ENCODE measurements at places on chromosomes 2 and 18. TPM values are rescaled to one million over a fixed set of nuclear protein-coding genes. Genes with fewer than 3 reads are reported as not detected.
A peak's percentile ranks its signal among the peaks of the same experiment; 100 is the strongest.

Gene ASAP2
- 34.5 TPM for total RNA-seq

Gene IL37
- 2.6 TPM for total RNA-seq

Gene CENPA
- 42.4 TPM for total RNA-seq

Gene SP140
- 1.7 TPM for total RNA-seq

Gene ADAM17
- 34.3 TPM for total RNA-seq

- no peaks in the 10 kb centered on the region for H3K36me3 ChIP-seq
- H3K27me3 ChIP-seq, result no peaks in the 10 kb centered on the region
- H3K27ac ChIP-seq, result no peak overlapping the region
- DNase-seq, result no peak
Measured at GRCh38 chr2:8364668-8365067, 317.2 kb upstream of the ID2 start.

- no peaks in the 10 kb centered on the region for H3K27me3 ChIP-seq
- H3K4me1 ChIP-seq, result peaks cover 11% of the 10 kb centered on the region
- no peak overlapping the region for H3K27ac ChIP-seq
- no peak overlapping the region for H3K4me3 ChIP-seq
- H3K36me3 ChIP-seq, result no peaks in the 10 kb centered on the region
- no peak for DNase-seq
Measured at GRCh38 chr2:235270291-235270690, 223.6 kb upstream of the AGAP1 start.

- peaks cover 40% of the 10 kb centered on the region for H3K27me3 ChIP-seq
- no peak overlapping the region for H3K27ac ChIP-seq
- H3K4me3 ChIP-seq, result no peak overlapping the region
- no peak for DNase-seq
- no peaks in the 10 kb centered on the region for H3K36me3 ChIP-seq
- H3K4me1 ChIP-seq, result peaks cover 4% of the 10 kb centered on the region
Measured at GRCh38 chr2:176109946-176110345, 2.9 kb downstream of the HOXD11 start.

DNA sequence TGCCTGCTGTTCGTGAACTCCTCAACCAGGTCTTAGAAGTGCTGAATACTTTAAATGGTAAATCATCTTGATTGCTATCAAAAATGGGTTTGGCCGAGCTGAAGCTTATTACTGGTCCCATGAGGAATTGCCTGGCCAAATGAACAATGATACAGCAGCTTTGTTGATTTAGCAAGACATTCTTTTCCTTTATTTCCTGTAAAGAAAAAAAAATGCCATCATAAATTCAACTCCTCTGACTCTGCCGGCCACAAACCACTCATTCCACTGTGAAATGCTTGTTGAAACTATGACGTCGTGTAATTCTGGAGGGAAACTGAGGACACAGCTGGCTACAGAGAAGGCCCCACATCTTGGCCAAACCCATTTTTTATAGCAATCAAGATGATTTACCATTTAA lies 74.2 kb upstream of the ID2 start:
- H3K4me3 ChIP-seq, result no peak overlapping the region
- peaks cover 49% of the 10 kb centered on the region for H3K4me1 ChIP-seq
- H3K36me3 ChIP-seq, result no peaks in the 10 kb centered on the region
- H3K27ac ChIP-seq, result no peak overlapping the region

DNA sequence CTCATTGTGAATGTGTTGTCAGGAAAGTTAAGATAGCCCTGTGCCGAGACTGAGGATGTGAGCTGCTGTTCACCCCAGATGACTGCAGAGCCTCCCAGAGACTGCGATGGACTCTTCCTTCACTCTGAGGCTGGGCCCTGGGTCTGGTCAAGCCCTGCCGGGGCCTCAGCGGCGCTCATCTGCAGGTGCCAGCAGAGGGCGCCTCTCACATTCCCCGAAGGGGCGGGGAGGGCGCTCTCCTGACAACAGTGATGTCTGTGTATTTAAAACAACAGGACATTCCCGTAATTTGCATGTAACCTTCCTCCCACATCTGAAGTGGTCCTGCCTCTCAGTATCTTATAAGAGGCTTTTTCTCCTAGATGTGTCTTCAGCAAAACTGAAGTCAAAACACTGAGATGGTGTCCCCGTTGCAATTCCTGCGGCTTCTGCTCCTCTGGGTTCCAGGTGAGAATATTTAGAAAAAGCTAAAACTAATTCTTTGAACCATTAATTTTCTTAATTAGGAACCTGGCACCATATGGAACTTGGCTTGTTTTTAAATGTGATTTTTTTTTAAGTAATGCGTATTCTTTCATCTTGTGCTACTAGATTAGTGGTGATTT lies 1377.9 kb downstream of the RPIA start:
- no peak overlapping the region for H3K4me3 ChIP-seq
- H3K27ac ChIP-seq, result no peak overlapping the region
- peak; percentile 65 for DNase-seq
- no peaks in the 10 kb centered on the region for H3K4me1 ChIP-seq

DNA sequence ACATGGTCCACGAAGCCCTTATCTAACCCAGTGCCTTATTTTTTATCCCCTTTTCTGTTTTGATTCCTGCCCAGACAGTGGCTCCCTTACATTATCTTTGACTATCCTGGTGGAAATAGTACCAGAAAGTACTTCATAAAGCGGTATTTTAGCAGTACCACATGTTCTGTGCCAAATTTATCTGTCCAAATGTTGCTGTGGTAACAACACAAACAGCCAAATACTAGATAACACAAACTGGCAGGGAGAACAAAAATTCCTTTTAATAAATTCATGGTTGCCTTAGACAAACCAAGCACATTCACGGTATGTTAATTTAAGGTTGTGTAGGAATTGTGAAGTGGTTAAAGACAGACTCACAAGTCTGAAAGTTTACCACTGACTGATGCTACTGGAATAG lies 187.9 kb upstream of the LHCGR start:
- H3K36me3 ChIP-seq, result no peaks in the 10 kb centered on the region
- H3K27me3 ChIP-seq, result peaks cover 8% of the 10 kb centered on the region
- DNase-seq, result no peak
- H3K4me1 ChIP-seq, result no peaks in the 10 kb centered on the region
- H3K27ac ChIP-seq, result no peak overlapping the region
- no peak overlapping the region for H3K4me3 ChIP-seq

- H3K4me3 ChIP-seq, result no peak overlapping the region
- DNase-seq, result no peak
- H3K27me3 ChIP-seq, result no peaks in the 10 kb centered on the region
- H3K4me1 ChIP-seq, result peaks cover 23% of the 10 kb centered on the region
- H3K36me3 ChIP-seq, result no peaks in the 10 kb centered on the region
Measured at GRCh38 chr18:60279391-60279790, 93.2 kb downstream of the MC4R start.

DNA sequence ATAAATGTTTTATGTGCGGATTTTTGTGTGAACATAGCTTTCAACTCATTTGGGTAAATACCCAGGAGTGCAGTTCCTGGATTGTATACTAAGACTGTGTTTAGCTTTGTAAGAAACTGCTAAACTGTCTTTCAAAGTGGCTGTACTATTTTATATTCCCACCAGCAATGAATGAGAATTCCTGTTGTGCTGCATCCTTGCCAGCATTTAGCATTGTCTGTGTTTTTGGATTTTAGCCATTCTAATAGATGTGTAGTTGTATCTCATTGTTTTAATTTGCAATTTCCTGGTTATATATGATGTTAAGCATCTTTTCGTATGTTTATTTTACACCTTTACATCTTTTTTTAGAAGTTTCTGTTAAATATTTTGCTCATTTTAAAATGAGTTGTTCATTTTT lies 24.2 kb downstream of the VRK2 start:
- DNase-seq, result no peak
- H3K36me3 ChIP-seq, result peaks cover 9% of the 10 kb centered on the region
- H3K4me3 ChIP-seq, result no peak overlapping the region
- H3K4me1 ChIP-seq, result no peaks in the 10 kb centered on the region
- H3K27me3 ChIP-seq, result no peaks in the 10 kb centered on the region
- H3K27ac ChIP-seq, result no peak overlapping the region

- H3K36me3 ChIP-seq, result no peaks in the 10 kb centered on the region
- H3K27me3 ChIP-seq, result no peaks in the 10 kb centered on the region
- no peak for DNase-seq
- no peaks in the 10 kb centered on the region for H3K4me1 ChIP-seq
- no peak overlapping the region for H3K27ac ChIP-seq
- H3K4me3 ChIP-seq, result no peak overlapping the region
Measured at GRCh38 chr2:31703253-31703652, 122.5 kb upstream of the SRD5A2 start.

DNA sequence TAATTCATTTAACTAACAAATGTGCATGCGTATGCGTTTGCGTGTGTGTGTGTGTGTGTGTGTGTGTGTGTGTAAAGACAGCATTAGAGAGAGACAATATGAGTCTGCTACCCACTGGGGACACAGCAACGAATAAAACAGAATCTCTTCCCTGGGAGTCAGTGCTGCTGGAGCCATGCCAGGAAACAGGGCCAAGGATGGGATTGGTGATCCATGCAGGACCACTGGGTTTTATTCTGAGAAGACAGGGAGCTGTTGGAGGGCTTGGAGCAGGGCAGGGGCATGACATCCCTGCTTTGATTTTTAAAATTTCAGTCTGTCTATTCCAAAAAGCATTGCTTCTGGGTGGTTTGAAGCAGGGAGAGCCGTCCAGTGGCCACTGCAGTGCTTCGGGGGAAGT lies 62.9 kb downstream of the PDCL3 start:
- DNase-seq, result no peak
- H3K36me3 ChIP-seq, result no peaks in the 10 kb centered on the region
- no peaks in the 10 kb centered on the region for H3K4me1 ChIP-seq
- H3K27me3 ChIP-seq, result no peaks in the 10 kb centered on the region

GRCh38 chr2:52386433-52387030 lies 1354.6 kb upstream of the NRXN1 start:
- H3K4me1 ChIP-seq, result 0 out of 2 replicates have a peak, but pooled peaks cover 7% of the 10 kb centered on the region
- H3K27me3 ChIP-seq, result no peaks in the 10 kb centered on the region
- no peak for DNase-seq
- no peak overlapping the region for H3K4me3 ChIP-seq
- H3K36me3 ChIP-seq, result no peaks in the 10 kb centered on the region

- H3K4me1 ChIP-seq, result peaks cover 10% of the 10 kb centered on the region
- no peaks in the 10 kb centered on the region for H3K27me3 ChIP-seq
- H3K27ac ChIP-seq, result no peak overlapping the region
Measured at GRCh38 chr2:69223759-69224511, 163.1 kb downstream of the GFPT1 start.

- no peak overlapping the region for H3K4me3 ChIP-seq
- H3K27me3 ChIP-seq, result no peaks in the 10 kb centered on the region
- DNase-seq, result peak; percentile 32
- H3K4me1 ChIP-seq, result no peaks in the 10 kb centered on the region
- no peak overlapping the region for H3K27ac ChIP-seq
- H3K36me3 ChIP-seq, result no peaks in the 10 kb centered on the region
Measured at GRCh38 chr18:65206551-65207260, 544.1 kb upstream of the CDH7 start.

- H3K27ac ChIP-seq, result peak overlapping the region; percentile 78
- no peaks in the 10 kb centered on the region for H3K27me3 ChIP-seq
- DNase-seq, result peak; percentile 98
- no peaks in the 10 kb centered on the region for H3K36me3 ChIP-seq
- peaks cover 17% of the 10 kb centered on the region for H3K4me1 ChIP-seq
- H3K4me3 ChIP-seq, result peak overlapping the region; percentile 46
Measured at GRCh38 chr18:22223254-22223964, 54.0 kb downstream of the GATA6 start.

- no peaks in the 10 kb centered on the region for H3K4me1 ChIP-seq
- DNase-seq, result no peak
- peaks cover 38% of the 10 kb centered on the region for H3K36me3 ChIP-seq
- no peak overlapping the region for H3K27ac ChIP-seq
- H3K27me3 ChIP-seq, result no peaks in the 10 kb centered on the region
Measured at GRCh38 chr2:38571193-38571592, 31.5 kb downstream of the HNRNPLL start.

DNA sequence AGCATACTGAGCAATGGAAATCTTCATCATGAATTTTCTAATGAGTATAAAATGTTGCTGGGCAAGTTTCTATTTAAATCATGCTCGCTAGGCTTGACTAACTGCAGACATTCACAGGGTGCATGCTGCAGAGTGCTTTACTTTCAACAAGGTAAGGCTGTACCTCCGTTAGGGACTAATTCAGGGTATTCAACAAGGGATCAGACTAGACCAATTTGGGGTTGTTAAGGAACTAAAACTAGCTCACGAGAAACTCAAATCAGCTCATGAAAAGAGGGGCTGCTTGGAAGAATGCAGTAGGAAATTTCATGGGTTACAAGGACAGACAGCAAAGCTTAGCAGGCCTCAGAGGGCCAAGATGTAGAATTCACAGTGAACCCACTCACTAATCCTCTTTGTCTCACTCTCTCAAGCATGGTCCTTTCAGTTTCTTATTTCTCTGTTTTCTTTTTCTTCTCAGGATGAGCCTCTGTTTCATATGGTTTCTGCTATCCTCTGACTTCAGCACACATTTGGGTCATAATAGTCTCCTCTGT lies 2.2 kb downstream of the MYO3B start:
- H3K27ac ChIP-seq, result no peak overlapping the region
- H3K4me1 ChIP-seq, result no peaks in the 10 kb centered on the region
- H3K27me3 ChIP-seq, result no peaks in the 10 kb centered on the region
- no peaks in the 10 kb centered on the region for H3K36me3 ChIP-seq

GRCh38 chr2:64646007-64646880 lies 7.5 kb downstream of the SERTAD2 start:
- peak overlapping the region; percentile 92 for H3K27ac ChIP-seq
- no peaks in the 10 kb centered on the region for H3K27me3 ChIP-seq
- H3K36me3 ChIP-seq, result no peaks in the 10 kb centered on the region
- peaks cover 86% of the 10 kb centered on the region for H3K4me1 ChIP-seq
- DNase-seq, result peak; percentile 89
